ENCODE measurements at places on chromosomes 13 and 19. TPM values are rescaled to one million over a fixed set of nuclear protein-coding genes. Genes with fewer than 3 reads are reported as not detected.

- H3K4me3 ChIP-seq, result no peak overlapping the region
- no peaks in the 10 kb centered on the region for H3K36me3 ChIP-seq
- no peaks in the 10 kb centered on the region for H3K27me3 ChIP-seq
- no peaks in the 10 kb centered on the region for H3K4me1 ChIP-seq
- H3K27ac ChIP-seq, result no peak overlapping the region
Measured at GRCh38 chr13:34733721-34734120, 208.3 kb upstream of the NBEA start.

Gene ERF
- 33.9 TPM for total RNA-seq

GRCh38 chr13:112888238-112889111 is 80.5 kb upstream of the MCF2L start:
- peaks cover 2% of the 10 kb centered on the region for H3K4me1 ChIP-seq
- H3K27ac ChIP-seq, result no peak overlapping the region
- no peak overlapping the region for H3K4me3 ChIP-seq
- H3K27me3 ChIP-seq, result no peaks in the 10 kb centered on the region

Gene HCN2
- 0.14 TPM for total RNA-seq

Gene TEX101
- total RNA-seq, result not detected

All from prostate gland (tissue), 2 donors.